ENCODE measurements at places on chromosomes 4 and X. TPM values are rescaled to one million over a fixed set of nuclear protein-coding genes. Genes with fewer than 3 reads are reported as not detected.
A peak's percentile ranks its signal among the peaks of the same experiment; 100 is the strongest.

- H3K36me3 ChIP-seq = no peaks in the 10 kb centered on the region
- H3K27ac ChIP-seq = no peak overlapping the region
- H3K4me1 ChIP-seq = no peaks in the 10 kb centered on the region
- no peak overlapping the region for H3K4me3 ChIP-seq
Observed at GRCh38 chr4:133513901-133514300, 364.8 kb downstream of the PCDH10 start.

Gene MXRA5
- total RNA-seq = 3.0 TPM

DNA sequence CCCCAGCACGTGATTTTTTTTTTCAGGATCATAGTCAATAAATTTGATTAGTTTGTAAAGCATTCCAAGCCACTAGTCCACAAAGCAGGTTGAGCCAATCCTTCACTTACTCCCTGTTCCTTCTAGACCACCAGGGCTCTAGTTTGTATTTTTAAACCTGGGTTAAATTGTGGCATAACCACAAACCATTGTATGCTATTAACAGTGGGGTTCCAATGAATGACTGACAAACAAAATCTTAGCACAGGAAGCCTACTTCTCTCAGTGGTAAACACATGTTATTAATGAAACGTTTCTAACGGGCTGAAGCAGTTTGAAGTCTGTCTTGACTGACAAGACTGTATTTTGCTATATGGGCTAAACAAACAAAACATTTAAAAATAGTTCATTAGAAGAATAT lies 48.6 kb upstream of the GYPA start:
- no peak for DNase-seq
- no peak overlapping the region for H3K4me3 ChIP-seq
- H3K27ac ChIP-seq = no peak overlapping the region
- no peaks in the 10 kb centered on the region for H3K27me3 ChIP-seq
- H3K36me3 ChIP-seq = no peaks in the 10 kb centered on the region
- no peaks in the 10 kb centered on the region for H3K4me1 ChIP-seq

Gene TRIM61
- total RNA-seq = 4.1 TPM

DNA sequence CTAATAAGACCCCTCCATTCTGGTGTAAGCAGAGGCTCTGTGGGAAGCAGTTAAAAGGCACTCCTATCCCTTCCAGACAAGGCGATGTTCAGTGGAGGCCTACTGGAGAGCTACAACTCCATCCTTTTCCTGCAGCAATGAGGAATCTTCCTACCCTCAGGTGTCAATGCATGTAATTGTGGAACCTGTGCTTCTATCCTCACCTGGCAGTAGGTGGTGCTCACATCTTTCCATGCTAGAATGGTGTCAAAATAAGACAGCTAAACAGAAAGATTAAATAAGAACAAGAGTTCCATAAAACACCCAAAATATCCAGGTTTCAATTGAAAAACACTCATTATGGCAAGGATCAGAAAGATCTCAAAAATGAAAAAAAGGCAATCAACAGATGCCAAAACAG lies 224.6 kb downstream of the IL15 start:
- no peak overlapping the region for H3K27ac ChIP-seq
- no peaks in the 10 kb centered on the region for H3K36me3 ChIP-seq
- H3K27me3 ChIP-seq = no peaks in the 10 kb centered on the region
- DNase-seq = no peak
- no peak overlapping the region for H3K4me3 ChIP-seq

GRCh38 chrX:104270916-104271512 lies 16.3 kb upstream of the ESX1 start:
- H3K27me3 ChIP-seq = no peaks in the 10 kb centered on the region
- H3K4me3 ChIP-seq = no peak overlapping the region
- H3K27ac ChIP-seq = no peak overlapping the region
- no peaks in the 10 kb centered on the region for H3K36me3 ChIP-seq
- DNase-seq = peak; percentile 29
- no peaks in the 10 kb centered on the region for H3K4me1 ChIP-seq

Gene GALNTL6
- not detected for total RNA-seq

DNA sequence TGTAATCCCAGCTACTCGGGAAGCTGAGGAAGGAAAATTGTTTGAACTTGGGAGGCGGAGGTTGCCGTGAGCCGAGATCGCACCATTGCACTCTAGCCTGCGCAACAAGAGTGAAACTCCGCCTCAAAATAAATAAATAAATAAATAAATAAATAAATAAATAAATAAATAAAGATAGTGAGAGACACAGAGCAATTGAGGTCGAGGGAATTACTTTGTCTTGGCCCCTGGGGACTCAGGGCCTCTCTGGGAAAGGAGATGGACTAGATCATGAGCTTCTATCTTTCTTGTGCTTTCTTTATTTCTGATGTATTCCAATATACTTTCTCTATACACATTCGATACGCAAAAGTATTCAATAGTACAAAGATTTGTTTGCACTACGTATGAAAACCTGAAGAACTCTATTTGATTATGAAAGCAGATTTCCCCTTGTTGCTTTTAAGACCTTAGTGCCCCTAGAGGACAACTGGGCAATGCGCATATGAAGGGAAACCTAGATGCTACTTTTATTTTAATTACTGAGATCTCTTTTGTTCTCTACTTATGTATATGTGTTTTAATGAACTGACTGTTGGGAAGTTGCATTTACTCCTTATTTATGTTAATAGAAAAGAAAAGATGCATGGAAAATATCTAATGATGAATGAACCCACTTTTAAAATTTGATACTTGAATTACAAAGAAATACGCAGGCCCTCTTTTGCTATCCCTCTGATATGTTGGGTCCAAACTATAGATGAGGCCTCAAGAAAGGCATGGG lies 12.8 kb upstream of the ELOVL6 start:
- no peaks in the 10 kb centered on the region for H3K4me1 ChIP-seq
- no peak overlapping the region for H3K4me3 ChIP-seq
- DNase-seq = no peak
- no peaks in the 10 kb centered on the region for H3K36me3 ChIP-seq

DNA sequence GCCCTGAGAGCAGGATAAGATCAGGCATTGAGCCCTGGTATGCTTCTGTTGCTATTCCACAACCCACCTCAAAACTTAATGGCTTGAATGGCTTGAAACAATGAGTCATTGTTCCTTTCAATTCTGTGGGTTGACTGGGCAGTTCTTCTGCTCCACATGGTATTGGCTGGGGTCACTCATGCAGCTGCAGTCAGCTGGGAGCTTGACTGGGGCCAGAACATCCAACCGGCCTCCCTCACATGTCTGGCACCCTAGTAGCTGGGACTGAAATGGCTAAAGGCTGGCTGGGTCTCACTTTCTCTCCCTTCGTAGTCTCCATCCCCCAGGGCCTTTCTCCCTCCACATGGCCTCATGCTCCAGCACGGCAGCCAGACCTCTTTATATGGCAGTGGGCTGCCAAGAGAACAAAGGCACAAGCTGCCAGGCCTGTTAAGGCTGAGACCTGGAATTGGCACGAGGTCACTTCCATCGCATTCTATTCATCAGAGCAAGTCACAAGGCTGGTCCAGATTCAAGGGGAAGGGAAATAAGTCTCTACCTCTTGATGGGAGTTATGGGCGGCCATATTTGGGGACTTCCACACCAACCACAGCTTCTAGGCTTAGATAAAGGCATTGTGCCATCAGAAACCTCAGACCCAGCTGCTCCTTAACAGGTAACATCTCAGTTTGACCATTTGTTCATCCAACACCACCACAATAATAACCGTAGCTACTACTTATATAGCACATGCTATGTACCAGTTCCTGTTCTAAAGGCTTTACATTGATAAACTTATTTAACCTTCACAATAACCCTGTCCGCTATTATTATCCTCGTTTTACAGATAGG lies 159.7 kb upstream of the ATP6AP2 start:
- no peak for DNase-seq
- H3K36me3 ChIP-seq = no peaks in the 10 kb centered on the region
- H3K27ac ChIP-seq = no peak overlapping the region
- H3K27me3 ChIP-seq = no peaks in the 10 kb centered on the region

Gene SOX3
- not detected for total RNA-seq

- DNase-seq = no peak
- H3K4me3 ChIP-seq = no peak overlapping the region
Observed at GRCh38 chr4:172083272-172083671, 270.1 kb downstream of the GALNTL6 start.

Gene PWWP3B
- 28.2 TPM for total RNA-seq

Gene FGFRL1
- 2.8 TPM for total RNA-seq

DNA sequence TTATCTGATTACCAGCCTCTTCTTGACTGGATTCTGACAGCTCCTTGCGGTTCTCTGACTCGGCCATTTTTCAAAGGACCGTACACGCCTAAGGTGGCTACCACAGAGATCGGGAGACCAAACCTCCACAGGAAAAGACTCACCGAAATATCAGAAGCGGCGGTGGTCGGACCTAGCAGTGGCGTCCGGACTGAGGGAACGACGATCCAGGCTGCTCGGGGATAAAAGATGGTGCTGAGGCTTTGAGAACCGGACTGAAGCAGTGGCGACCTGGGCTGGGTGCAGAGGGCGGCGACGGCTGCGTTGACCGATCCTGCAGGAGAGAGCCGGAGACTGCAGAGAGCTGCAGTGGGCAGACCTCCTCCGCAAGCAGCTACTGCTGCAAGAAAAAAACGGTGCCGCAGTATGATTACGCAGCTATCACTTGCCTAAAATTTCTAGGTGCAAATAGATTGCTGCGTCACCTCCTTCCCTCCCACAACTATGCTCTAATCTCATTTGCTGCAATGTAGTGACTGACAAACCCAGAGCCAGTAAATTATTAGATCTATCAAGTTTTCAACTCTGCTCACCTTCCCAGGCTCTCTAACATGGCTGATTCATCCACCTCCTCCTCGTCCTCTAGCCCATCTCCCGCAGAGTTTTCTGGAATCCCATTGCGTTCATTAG lies at the start of gene NAP1L2:
TSS of gene NAP1L2 (minus strand) at position 426 of the 669 bp plus-strand sequence. CDS start at position 67, 359 bp downstream.
- peak; percentile 45 for DNase-seq
- no peaks in the 10 kb centered on the region for H3K27me3 ChIP-seq
- no peaks in the 10 kb centered on the region for H3K4me1 ChIP-seq
- H3K36me3 ChIP-seq = no peaks in the 10 kb centered on the region

Gene NLGN4X
- 6.2 TPM for total RNA-seq

DNA sequence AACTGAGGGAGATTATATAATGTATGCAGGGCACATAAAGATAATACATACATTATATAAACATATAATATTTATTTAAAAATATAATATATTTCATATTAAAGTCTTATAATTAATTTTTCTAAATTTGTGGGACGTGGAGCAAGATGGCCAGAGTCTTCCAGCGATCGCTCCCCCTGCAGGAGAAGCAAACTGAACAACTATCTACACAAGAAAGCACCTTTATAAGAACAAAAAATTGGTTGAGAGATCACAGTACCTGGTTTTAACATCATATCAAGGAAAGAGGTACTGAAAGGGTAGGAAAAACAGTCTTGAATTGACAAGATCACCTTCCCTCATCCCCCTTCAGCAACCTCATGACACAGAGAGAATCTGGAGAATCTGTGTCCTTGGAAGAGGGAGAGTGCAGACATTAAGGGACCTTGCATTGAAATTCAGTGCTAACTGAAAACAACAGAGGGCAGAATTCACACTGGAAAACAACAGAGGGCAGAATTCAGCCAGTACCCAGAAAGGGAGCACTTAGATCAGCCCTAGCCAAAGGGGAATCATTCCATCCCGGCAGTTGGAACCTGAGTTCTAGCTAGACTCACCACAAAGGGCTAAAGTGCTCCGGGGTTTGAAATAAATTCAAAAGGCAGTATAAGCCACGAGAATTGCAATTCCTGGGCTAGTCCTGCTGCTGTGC lies 262.5 kb upstream of the NDST3 start:
- no peak overlapping the region for H3K27ac ChIP-seq
- no peaks in the 10 kb centered on the region for H3K4me1 ChIP-seq
- no peaks in the 10 kb centered on the region for H3K27me3 ChIP-seq

Gene SYNPO2
- total RNA-seq = 281 TPM

- H3K4me1 ChIP-seq = peaks cover 5% of the 10 kb centered on the region
- no peaks in the 10 kb centered on the region for H3K36me3 ChIP-seq
- DNase-seq = peak; percentile 46
- H3K4me3 ChIP-seq = peak overlapping the region; percentile 91
- peak overlapping the region; percentile 94 for H3K27ac ChIP-seq
Observed at GRCh38 chr4:77158487-77158861, 1.5 kb downstream of the CCNG2 start.

- no peaks in the 10 kb centered on the region for H3K36me3 ChIP-seq
- no peaks in the 10 kb centered on the region for H3K4me1 ChIP-seq
- H3K27me3 ChIP-seq = no peaks in the 10 kb centered on the region
- no peak overlapping the region for H3K27ac ChIP-seq
Observed at GRCh38 chr4:155722336-155722735, 36.5 kb upstream of the GUCY1B1 start.

Gene CD38
- 4.6 TPM for total RNA-seq

- no peaks in the 10 kb centered on the region for H3K27me3 ChIP-seq
- no peaks in the 10 kb centered on the region for H3K36me3 ChIP-seq
- no peak for DNase-seq
- no peaks in the 10 kb centered on the region for H3K4me1 ChIP-seq
- no peak overlapping the region for H3K4me3 ChIP-seq
- peak overlapping the region; percentile 65 for H3K27ac ChIP-seq
Observed at GRCh38 chr4:47704693-47705325, 133.1 kb downstream of the CORIN start.
